Nucleus accumbens (tissue), 56 donors: ENCODE measurements at places on chromosomes 5 and 9.

GRCh38 chr5:2724831-2725230, 26.6 kb downstream of the IRX2 start:
- DNase-seq: no peak

DNA sequence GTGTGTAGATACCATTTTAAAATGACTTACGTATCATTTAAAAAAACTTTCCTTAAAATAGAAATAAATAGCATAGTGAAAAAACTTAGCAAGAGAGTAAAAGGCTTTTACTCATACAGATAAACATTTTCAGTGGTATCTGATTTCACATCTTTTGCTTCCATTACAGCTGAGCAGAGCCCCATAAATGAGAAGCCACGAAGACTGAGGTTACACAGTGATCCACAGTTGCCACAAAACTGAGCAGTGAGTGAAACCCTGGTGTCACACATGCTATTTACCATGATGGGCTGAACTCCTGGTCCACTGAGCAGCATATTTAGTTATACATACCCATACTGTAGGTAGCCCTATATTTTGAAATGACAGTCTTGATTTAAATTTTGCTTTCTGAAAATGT, 401.2 kb downstream of the KIAA0825 start:
- no peak for DNase-seq

- DNase-seq: no peak
Observed at GRCh38 chr9:98916660-98917059, 27.0 kb upstream of the COL15A1 start.

- peak; percentile 45 for DNase-seq
Observed at GRCh38 chr5:88551724-88552345, 283.2 kb upstream of the TMEM161B start.

DNA sequence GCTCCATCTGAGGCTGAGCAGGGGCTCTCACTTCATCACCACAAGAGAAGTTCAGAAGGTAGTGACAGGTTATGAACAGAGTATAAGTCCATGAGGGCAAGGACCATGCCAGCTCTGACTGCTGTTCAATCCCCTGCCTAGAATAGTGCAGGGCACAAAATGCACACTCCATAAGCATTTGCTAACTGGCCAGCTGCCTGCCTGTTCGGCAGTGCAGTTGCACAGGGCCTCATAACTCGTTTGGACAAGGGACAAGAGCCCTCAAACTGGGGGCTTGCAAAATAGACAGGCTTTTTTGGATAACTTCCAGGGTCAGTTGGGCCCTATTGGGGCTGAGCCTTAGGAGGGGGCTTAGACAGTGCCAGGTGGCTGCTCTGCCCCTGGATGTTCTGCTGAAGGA, 21.1 kb downstream of the SPARC start:
- no peak for DNase-seq

DNA sequence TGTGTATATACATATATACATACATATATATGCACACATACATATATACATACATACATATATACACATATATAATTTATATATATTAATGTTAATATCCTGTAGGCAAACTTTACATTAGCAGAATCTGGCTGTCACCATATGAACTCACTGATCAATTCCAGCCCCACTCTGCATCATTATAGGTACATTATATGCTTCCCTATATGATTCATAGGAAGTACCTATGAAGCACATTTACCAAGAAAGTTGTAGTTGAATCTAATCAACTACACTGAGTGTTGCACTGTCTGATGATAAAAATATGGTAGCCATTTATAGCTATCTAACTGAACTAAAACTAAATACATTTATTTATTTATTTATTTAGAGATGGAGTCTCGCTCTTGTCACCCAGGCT, 5.5 kb upstream of the SPATA6L start:
- DNase-seq: no peak
